ENCODE measurements at places on chromosomes 5 and 9. TPM values are rescaled to one million over a fixed set of nuclear protein-coding genes. Genes with fewer than 3 reads are reported as not detected.

DNA sequence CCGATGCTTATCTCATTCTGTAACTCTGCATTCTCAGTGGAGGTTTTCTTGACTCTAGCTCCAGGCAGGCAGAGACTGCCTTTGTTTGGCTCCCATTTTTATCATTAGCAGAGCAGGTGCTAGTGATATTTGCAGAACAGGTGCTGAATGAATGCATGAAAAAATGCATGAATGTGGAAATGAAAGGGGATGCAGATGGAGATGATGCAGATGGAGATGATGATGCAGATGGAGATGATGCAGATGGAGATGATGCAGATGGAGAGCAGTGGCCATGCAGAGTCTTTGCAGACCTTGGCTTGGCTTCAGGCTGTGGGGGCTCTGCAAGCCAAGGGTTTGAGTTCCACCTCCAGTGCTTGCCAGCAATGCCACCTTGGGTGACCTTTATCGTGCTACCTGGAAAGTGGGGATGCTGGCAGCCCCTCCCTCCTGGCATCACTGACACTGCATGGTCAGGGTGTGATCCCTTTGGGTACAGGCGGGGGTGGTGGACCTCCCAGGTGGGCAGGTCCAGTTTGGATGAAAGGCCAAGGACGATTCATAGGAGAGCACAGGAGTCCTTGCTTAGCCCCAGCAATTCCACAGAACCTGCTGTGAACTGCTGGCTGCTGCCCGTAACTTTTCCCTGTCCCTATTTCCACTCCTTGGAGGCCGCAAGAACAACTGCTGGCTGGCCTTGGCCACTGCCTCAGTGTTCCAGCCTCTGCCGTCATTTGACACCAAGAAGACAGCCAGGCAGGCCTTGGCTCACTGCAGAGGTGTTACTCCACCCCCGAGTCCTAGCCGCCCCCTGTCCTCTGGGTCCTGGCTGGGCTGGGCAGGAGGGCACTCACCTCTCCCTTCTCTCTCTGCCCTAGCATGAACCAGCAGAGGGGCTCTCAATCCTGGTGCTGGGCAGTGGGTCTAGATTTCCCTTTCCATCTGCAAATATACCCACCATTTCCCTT lies 33.0 kb downstream of the ERGIC1 start:
- DNase-seq: peak; percentile 86

DNA sequence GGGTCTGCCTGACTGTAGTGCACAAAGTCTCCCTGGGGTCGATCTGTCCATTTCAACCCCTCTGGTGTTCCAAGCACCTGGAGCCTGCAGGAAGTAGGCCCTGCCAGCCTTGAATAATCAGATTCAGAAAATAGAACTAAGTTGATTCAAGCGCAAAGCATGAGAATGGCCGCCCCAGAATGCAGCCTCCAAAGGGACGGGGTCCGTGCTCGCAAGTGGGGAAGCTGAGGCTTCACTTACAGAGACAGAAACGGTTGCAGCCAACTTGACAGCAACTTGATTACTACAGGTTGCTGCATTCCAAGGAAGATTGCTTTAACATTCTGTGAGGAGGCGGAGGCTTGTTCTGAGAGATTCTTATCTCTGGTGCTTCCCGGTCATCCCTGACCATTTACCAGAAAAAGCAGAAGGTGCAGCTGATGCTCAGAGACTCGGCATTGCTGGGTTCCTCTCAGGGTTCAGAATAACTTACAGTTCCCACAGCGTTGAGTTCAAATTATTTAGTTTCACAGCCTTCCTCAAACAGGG lies 14.9 kb upstream of the LRRC14B start:
- no peak for DNase-seq

DNA sequence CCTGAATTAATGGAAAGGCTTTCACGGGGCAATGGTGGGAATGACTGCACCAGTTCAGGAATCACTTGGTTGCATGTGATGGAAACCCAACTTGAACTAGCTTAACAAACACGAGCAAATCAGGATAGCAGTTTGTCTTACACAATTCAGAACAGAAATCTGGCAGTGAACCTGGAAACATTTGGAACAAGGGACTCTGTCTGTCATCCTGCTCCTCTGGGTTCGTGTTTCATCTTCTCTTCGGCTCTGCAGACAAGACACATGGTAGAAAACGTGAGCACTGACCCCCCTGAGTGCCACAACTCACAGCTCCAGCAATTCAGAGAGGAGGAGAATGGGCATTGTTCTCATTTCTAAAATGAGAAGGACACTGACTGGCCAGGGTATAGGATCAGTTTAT lies 218.1 kb upstream of the NREP start:
- DNase-seq: no peak

DNA sequence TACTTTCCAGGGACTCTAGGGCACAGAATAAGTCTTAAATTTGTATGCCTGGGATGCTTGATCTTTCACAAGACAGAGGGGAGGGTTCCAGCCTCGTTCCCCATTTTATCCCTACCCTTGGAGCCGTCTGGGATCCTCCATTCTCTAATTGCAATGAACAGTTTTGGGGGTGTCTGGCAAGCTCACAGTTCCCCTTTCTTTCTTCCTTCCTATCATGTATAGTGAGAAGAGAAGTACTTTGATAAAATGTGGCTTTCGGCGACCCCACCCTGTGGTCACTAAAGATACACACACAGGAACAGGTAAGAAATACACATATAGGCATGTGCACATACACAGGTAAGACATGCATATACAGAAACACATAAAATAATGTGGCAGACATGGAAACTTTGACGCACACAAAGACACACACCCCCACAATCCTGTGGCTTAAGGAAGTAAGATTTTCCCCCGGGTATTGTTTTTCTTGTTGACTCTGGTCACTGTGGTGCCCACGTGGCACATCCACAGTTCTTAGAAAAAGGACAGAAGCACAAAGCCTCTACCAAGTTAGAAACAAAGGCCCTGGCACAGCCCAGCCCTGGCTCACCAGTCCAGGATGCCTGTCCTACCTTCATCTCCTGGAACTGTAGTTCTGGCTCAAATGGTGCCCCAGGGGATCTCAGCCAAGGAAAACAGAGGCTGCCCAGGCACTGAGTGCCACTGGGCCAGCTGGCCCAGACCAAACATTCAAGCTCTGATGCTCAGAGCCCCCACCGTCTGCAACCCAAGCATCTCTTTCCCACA lies 6.3 kb upstream of the SMU1 start:
- peak; percentile 64 for DNase-seq

Gene KLHL3
- 10.6 TPM for total RNA-seq

GRCh38 chr5:1938310-1939000 lies 55.7 kb upstream of the IRX4 start:
- DNase-seq: no peak

DNA sequence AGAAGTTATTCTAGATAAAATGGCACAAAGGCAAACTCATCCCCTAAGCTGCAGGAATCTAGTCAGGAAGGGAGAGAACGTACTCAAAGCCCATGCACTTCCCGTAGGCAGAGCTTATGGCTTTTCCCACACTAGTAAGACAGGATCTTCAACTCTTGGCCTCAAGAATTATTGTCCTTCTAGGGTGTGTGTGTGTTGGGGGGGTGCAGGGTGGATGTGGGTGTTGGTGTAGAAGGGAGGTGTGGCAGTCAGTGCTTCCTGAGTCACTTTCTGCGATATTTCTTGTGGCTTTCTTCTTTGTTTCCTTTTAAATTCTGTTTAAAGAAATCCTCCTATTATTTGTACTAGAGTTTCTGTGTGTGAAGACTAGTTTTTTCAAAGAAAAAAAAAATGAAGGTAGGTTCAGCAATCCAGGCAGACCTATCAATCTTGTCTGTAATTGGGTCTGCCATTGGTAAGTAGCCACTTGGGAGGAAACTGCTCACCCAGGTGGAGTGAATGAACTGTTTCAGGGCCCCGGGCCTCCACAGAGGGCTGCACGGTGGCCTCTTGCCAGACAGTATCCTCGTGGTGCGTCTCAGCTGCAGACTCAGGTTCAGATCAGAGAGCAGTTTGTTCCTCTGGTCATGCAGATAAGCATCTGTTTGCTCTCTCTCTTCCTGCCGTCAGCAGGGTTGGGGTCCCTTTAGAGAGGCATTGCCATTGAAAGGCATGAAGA lies 131.9 kb downstream of the NPR3 start:
- no peak for DNase-seq

DNA sequence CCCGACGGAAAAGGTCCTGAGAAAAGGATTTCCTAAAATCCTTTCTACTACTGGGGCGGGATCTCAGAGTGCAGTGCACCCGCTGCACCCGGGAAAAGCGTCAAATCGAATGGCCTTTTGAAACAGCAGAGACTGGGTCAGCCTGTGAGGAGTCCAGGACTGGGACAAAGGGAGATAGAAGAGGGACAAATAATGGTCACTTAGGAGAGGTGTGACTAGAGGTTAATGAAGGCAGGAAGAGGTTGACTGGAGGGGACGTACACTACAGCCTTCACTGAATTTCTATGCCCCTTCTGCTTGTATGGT lies 1.5 kb downstream of the PLPPR1 start:
- DNase-seq: no peak

GRCh38 chr9:26219961-26220360 lies 541.7 kb upstream of the TUSC1 start:
- DNase-seq: no peak

Gene NR5A1
- 0.40 TPM for total RNA-seq

GRCh38 chr5:25025831-25026230 lies 381.1 kb upstream of the CDH10 start:
- no peak for DNase-seq

DNA sequence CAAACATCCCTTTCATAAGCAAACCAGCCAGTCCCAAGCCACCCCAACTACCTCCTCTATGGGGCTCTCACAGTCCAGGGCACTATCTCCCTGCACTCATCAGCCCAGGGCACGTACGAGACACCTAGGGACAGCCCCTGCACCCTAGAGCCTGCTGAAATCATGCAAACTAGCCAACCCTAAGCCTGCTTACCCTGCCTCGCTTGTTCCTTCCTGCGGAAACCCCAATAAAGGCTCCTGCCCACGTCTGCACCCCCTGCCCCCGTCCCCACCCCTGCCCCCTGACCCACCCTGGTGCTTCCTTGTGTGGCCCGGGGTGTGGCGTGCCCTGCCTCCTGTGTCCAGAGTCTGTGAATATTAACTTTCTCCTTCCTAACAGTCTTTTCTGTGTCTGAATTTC lies 135.9 kb downstream of the GADD45G start:
- DNase-seq: no peak

Gene OLFML2A
- total RNA-seq: 0.35 TPM

DNA sequence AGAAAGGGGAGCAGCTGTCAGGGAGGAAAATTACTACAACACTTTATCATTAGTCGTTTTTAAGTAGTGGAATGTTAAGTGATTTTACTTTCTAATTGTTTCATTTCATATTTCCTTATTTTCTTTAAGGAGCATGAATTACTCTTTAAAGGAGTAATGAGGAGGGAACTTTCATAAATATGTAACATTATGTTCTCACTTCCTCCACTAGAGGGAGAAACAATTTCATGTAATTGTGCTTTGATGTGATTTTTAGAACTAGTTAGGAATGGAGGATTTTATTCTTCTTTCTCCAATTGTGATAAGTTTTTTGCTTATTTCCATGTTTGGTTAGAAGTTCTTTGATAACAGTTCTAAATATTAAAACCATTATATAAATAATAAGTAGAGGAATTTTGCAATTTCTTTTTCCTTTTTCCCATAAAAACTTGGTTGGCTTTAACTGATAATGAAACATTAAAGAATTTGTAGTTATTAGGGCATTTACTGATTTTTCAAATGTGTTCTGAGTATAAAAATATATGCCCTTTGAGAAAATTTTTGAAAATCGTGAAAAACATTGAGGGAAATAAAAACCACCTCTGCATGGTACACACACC lies 25.6 kb downstream of the CEP78 start:
- DNase-seq: no peak

Gene LAMC3
- total RNA-seq: 7.1 TPM

DNA sequence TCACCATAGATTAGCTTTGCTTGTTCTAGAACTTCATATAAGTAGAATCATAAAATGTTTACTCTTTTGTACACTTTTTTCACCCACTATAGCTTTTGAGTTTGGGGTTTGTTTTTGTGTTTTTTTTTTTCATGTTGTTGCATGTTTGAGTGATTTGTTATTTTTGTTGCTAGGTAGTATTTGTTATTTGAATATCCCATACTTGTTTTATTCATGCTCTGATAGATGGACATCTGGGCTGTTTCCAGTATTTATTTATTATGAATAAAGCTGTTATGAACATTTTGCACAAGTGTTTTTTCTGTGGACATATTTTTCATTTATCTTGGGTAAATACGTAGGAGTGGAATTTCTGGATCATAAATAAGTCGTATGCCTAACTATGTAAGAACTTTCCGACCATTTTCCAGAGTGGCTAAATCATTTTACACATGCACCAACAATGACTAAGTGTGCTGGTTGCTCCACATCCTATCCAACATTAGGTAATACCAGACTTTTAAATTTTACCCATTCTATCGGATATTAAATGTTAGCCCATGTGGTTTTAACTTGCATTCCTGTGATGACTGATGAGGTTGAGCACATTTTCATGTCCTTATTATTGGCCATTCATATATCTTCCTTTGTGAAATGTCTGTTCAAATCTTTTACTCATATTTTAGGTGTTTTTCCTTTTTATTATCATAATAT lies 69.1 kb upstream of the NR4A3 start:
- no peak for DNase-seq

- no peak for DNase-seq
Observed at GRCh38 chr9:93224591-93224990, 40.7 kb downstream of the WNK2 start.

Gene GPR150
- total RNA-seq: 0.23 TPM

Gene TMEM174
- total RNA-seq: not detected

- no peak for DNase-seq
Observed at GRCh38 chr9:12425878-12426864, 267.0 kb upstream of the TYRP1 start.

GRCh38 chr5:76163111-76163628 lies 80.0 kb downstream of the SV2C start:
- DNase-seq: no peak

GRCh38 chr5:176851871-176852658 lies 41.7 kb downstream of the UNC5A start:
- no peak for DNase-seq
